ENCODE measurements at places on chromosomes 7 and 10. TPM values are rescaled to one million over a fixed set of nuclear protein-coding genes. Genes with fewer than 3 reads are reported as not detected.

Gene GARS1
- 32.3 TPM for total RNA-seq

Gene CYP2C9
- total RNA-seq: not detected

Gene CUBN
- 0.92 TPM for total RNA-seq

Gene CDH23
- total RNA-seq: 4.8 TPM

Gene KLF14
- 0.08 TPM for total RNA-seq
